ENCODE measurements at places on chromosomes 2 and 18.
A peak's percentile ranks its signal among the peaks of the same experiment; 100 is the strongest.

DNA sequence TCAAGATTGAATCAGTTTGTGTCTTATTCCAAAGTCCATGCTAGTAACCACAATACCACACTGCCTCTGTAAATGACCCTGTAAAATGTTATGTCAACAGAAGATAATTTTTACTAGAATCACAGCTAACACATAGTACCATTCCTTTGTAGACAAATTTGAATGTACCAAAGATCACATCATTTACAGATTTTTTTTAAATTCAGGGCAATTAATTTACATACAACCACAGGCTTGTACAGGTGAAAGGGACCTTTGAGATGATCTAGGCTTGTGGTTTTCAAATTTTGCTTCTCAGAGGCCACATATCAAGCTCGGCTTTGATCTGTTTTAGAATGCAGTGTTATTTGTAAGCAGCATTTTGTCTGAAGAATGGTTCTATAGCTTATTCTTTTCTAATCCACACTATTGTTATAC lies 63.8 kb upstream of the PPM1B start:
- no peaks in the 10 kb centered on the region for H3K36me3 ChIP-seq
- peaks cover 18% of the 10 kb centered on the region for H3K4me1 ChIP-seq
- H3K27ac ChIP-seq: no peak overlapping the region

- H3K27ac ChIP-seq: no peak overlapping the region
- no peaks in the 10 kb centered on the region for H3K36me3 ChIP-seq
- no peak for DNase-seq
- no peak overlapping the region for H3K4me3 ChIP-seq
- peaks cover 18% of the 10 kb centered on the region for H3K27me3 ChIP-seq
Observed at GRCh38 chr2:128402911-128403670, 84.4 kb upstream of the HS6ST1 start.

DNA sequence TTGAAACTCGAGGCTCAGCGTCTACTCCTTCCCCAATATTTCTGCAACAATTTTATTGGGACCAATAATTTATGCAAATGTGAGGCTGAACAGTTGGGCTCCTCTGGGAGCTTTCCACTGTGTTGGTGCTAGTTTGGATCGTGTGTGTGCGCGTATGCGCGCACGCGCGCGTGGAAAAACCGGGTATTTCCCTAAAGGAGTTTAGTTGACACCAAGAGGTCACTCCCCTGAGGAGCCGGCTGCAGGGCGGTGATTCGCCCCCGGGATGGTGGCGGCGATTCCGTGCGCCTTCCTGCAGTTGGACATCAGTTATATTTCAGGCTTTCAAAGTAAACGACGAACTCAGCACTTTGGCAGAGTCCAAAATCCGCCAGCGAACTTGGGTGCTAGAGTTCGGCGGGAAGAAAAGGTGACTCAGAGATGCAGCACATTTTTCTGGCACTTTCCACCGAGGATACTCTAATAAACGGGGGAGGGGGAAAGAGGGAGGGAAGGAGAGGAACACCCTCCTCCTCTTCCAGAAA lies 186.5 kb upstream of the FANCL start:
- H3K4me1 ChIP-seq: peaks cover 7% of the 10 kb centered on the region
- no peaks in the 10 kb centered on the region for H3K36me3 ChIP-seq
- H3K4me3 ChIP-seq: peak overlapping the region; percentile 59

DNA sequence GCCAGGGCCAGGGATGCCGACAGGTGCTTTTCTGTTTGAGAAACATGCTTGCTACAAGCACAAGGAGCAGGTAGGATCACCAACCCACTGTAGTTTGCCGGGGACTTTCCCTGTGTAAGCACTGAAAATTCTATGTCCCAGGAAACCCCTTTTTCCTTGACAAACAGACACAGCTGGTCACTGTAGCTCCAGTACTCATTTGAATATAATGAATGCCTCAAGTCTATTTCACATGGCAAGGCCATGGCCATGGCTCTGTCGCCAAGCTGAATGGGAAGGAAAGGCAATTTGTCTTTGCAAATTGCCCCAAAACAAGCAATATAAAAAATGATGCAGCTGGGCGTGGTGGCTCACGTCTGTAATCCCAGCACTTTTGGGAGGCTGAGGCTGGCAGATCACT lies 49.6 kb upstream of the IGFBP2 start:
- no peak overlapping the region for H3K4me3 ChIP-seq
- H3K27ac ChIP-seq: no peak overlapping the region
- no peaks in the 10 kb centered on the region for H3K36me3 ChIP-seq
- no peaks in the 10 kb centered on the region for H3K4me1 ChIP-seq
- no peak for DNase-seq

GRCh38 chr2:42775186-42775585 lies 11.3 kb upstream of the OXER1 start:
- peaks cover 11% of the 10 kb centered on the region for H3K4me1 ChIP-seq
- no peak overlapping the region for H3K27ac ChIP-seq
- DNase-seq: no peak

DNA sequence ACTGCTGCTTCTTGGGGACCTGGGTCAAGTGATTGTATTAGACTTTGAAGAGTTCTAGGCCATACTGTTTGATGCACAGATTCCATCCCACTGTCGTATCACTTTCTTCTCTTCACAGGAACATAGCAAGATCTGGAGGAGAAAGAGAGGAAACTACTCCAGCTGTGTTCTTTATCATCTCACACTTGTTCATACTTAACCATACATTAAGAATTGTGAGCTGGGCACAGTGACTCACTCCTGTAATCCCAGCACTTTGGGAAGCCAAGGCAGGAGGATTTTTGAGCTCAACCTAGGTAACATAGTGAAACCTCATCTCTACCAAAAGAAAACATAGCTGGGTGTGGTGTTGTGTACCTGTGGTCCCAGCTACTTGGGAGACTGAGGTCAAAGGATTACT lies 111.7 kb downstream of the PARD3B start:
- no peaks in the 10 kb centered on the region for H3K36me3 ChIP-seq
- peaks cover 2% of the 10 kb centered on the region for H3K27me3 ChIP-seq
- H3K4me3 ChIP-seq: no peak overlapping the region

GRCh38 chr2:144402251-144402650 lies 117.7 kb downstream of the ZEB2 start:
- H3K4me3 ChIP-seq: no peak overlapping the region
- no peak overlapping the region for H3K27ac ChIP-seq

GRCh38 chr18:24782566-24782965 lies 322.1 kb downstream of the HRH4 start:
- H3K4me1 ChIP-seq: no peaks in the 10 kb centered on the region
- no peaks in the 10 kb centered on the region for H3K36me3 ChIP-seq
- no peak overlapping the region for H3K27ac ChIP-seq

GRCh38 chr18:74692367-74693013 lies 94.8 kb downstream of the ZNF407 start:
- no peak for DNase-seq
- peaks cover 11% of the 10 kb centered on the region for H3K4me1 ChIP-seq
- H3K27ac ChIP-seq: no peak overlapping the region
- no peaks in the 10 kb centered on the region for H3K27me3 ChIP-seq
- peaks cover 5% of the 10 kb centered on the region for H3K36me3 ChIP-seq
- H3K4me3 ChIP-seq: no peak overlapping the region

DNA sequence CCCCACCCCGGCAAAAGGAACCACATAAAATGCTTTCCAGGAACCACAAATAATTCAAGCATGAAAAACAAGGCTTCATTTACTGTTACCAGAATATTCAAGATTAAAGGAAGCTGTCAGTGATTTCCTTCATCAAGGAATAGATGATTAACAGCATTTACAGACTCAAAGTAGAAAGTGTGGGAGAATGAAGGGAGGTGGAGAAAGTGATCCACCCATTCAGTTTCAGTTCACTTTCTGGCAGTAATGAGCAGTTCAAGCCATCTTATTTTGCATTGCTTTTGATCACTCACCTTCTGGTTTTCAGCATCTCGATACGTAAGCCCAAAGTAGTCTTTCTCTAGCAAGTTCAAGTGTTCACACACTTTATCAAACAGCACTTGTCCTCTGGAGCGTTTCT lies 99.0 kb downstream of the EPB41L3 start:
- no peak for DNase-seq
- peaks cover 3% of the 10 kb centered on the region for H3K4me1 ChIP-seq
- H3K27ac ChIP-seq: no peak overlapping the region
- H3K27me3 ChIP-seq: no peaks in the 10 kb centered on the region
- H3K4me3 ChIP-seq: no peak overlapping the region
- H3K36me3 ChIP-seq: no peaks in the 10 kb centered on the region

- H3K4me1 ChIP-seq: no peaks in the 10 kb centered on the region
- H3K36me3 ChIP-seq: no peaks in the 10 kb centered on the region
- H3K27ac ChIP-seq: no peak overlapping the region
Observed at GRCh38 chr2:210946395-210946794, 390.0 kb downstream of the CPS1 start.

GRCh38 chr2:31282634-31283033 lies 48.7 kb downstream of the EHD3 start:
- no peak overlapping the region for H3K4me3 ChIP-seq
- no peak for DNase-seq
- no peak overlapping the region for H3K27ac ChIP-seq
